CD4-positive, alpha-beta T cell treated with Interleukin-21 for 1 hour (primary cell): ENCODE measurements at places on chromosomes 7 and 10.

GRCh38 chr10:12875100-12875499 is 126.4 kb downstream of the CCDC3 start:
- no peak for DNase-seq

GRCh38 chr10:103254113-103254512 is 8.4 kb downstream of the RPEL1 start:
- DNase-seq = no peak

- no peak for DNase-seq
Observed at GRCh38 chr10:105207476-105207995, 566.4 kb downstream of the SORCS3 start.

GRCh38 chr7:646487-646886 is 80.0 kb upstream of the DNAAF5 start:
- DNase-seq = no peak

- DNase-seq = no peak
Observed at GRCh38 chr10:88042160-88043100, 179.0 kb downstream of the PTEN start.

- DNase-seq = no peak
Observed at GRCh38 chr10:5400468-5401240, 4.0 kb downstream of the TUBAL3 start.

- no peak for DNase-seq
Observed at GRCh38 chr7:115474137-115474536, 552.2 kb downstream of the MDFIC start.
